Stimulated activated CD4-positive, alpha-beta T cell treated with anti-CD3 and anti-CD28 coated beads, TNF-alpha, amount 100 ng/mL, for 48 hours (primary cell): ENCODE measurements at places on chromosomes 7 and 10.

DNA sequence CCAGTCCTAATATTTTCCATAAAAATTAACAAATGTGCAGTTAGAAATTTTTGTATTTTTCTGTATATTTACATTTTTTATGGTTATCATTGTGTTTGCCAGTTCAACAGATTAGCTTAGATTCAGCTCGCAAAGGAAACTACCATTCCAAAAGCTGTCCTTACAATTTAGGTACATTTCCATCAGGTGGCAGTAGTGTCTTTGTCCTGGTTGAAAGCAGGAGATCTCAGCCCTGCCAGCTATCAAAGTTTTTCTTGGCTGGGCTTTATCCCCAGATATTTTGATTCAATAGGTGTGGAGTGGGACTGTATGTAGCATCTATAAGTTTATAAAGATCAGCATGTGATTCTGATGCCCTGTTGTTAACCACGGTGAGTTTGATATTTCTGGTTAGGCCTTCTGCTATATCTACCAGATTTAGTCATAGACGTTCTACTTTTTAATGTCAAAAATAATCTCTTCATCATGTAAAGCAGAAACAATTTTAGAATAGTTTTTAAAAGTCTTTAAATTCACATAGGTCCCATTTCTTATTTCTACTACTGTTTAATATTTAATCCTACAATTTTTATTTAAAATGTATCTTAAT is 15.5 kb upstream of the ICA1 start:
- DNase-seq, result no peak

- no peak for DNase-seq
Observed at GRCh38 chr10:96541921-96542320, 28.2 kb upstream of the TLL2 start.

- no peak for DNase-seq
Observed at GRCh38 chr7:97421307-97421930, 303.9 kb downstream of the SDHAF3 start.

DNA sequence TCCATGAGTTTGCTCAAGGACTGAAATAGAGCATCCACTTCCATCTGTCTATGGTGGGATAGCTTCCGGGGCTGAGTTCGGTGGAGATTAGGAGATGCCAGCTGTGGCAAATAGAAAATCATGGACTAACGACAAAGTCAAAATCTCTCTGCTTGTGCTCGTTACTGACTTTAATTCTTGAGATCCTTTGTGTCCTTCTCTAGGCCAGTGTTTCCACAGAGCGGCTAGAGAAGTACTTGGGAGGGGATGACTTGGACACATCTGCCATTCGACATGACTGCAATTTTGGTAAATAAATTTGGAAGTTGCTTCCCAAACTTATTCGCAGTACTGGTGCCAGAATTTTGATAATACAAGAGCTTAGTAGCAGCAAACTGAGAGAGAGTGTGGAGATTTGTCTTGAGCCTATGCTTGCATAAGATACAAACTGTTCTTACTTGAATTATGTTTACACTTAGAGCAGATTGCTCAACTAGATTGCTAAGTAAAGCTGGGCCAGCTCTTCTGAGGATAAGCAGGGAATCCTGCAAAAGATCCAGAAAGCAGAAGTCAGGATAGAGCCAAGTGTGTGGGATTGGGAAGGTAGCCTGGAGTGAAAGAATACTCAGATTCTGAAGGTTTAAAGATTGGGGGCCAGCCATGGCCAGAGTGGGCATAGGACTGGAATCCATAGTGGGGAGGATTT is 27.6 kb downstream of the ABCC2 start:
- no peak for DNase-seq

DNA sequence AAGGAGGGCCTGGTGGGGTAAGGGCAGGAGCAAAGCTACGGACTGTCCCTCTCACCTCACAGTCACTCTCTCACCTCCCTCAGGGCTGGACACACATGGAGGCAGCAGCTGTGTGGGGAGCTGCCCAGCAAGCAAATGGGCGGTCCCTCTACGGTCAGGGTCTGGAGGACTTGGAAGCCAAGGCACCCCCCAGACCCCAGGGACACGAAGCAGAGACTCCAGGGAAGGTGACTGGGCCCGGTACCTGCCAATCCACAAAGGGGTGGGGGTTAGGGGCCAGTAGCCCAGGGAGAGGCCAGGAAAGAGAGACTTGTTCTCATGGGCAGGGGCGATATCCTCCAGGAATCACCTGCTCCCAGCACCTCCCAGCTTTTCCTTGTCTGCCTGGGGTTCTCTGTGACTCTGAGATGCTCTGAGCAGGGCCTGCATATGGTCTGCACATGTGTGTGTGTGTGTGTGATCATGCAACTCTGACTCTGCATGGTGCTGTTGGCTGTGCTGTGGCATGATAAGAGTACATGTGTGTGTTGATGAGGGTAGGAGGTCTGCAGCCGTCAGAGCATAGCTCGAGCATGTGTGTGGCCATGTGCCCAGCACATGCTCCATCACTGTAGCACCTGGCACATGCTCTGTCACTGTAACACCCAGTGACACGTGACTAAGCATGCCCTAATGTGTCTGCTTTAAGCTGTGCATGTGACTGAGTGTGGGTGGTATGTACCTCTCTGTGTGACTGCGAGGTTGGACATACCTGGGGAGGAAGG is 4.6 kb upstream of the LDB3 start:
- no peak for DNase-seq

GRCh38 chr10:93357680-93358079 is 124.5 kb downstream of the MYOF start:
- DNase-seq, result no peak

- DNase-seq, result no peak
Observed at GRCh38 chr7:141624763-141625162, 73.6 kb downstream of the AGK start.
